ENCODE measurements at places on chromosomes 6 and 20.
A peak's percentile ranks its signal among the peaks of the same experiment; 100 is the strongest.

DNA sequence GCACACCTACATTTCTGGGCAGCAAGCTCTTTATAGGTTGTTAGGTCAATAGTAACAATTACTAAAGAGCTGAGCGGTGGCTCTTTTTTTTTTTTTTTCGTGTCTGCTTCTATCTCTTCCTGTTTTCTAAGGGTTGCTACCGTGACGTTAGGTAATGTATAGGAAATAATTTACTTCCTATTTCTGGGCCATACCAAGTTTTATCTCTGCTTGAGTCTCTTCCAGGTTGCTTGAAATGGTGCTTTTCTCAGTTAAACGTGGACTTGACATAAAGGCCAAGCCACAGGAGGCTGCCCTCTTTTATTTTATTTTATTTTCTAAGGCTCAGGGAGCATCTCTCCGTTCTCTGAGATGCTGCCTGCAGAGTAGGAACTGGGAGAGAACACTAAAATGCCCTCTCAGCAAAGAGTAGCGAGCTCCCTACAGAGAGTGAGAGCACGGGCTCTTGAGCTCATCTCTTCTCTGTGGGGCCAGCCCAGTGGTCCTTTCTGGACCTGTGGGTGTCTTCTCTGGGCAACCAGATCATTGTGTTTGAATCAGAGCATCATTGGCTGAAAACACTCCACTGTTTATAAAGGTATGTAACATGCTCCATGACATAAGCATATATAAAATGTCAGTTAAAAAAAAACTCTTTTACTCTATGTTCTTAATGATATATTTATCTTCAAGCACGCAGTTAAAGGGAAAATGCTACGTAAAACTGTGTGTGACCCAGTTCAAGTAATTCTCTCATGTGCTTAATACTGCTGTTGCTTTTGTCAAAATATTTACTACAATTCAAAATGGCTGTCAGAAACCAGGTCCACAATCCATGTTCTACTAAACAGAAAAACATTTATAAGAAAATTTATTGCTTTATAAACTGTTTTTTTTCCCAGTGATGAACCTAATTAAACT is at the start of gene ZNF831:
Gene ZNF831, plus strand, starts transcription at position 191 of the 900 bp plus-strand sequence. CDS start 27,199 bp downstream, outside the sequence.
- DNase-seq, result no peak

- no peak for DNase-seq
These were observed 335.3 kb upstream of the DEFB115 start for GRCh38 chr20:30922129-30922528.

DNA sequence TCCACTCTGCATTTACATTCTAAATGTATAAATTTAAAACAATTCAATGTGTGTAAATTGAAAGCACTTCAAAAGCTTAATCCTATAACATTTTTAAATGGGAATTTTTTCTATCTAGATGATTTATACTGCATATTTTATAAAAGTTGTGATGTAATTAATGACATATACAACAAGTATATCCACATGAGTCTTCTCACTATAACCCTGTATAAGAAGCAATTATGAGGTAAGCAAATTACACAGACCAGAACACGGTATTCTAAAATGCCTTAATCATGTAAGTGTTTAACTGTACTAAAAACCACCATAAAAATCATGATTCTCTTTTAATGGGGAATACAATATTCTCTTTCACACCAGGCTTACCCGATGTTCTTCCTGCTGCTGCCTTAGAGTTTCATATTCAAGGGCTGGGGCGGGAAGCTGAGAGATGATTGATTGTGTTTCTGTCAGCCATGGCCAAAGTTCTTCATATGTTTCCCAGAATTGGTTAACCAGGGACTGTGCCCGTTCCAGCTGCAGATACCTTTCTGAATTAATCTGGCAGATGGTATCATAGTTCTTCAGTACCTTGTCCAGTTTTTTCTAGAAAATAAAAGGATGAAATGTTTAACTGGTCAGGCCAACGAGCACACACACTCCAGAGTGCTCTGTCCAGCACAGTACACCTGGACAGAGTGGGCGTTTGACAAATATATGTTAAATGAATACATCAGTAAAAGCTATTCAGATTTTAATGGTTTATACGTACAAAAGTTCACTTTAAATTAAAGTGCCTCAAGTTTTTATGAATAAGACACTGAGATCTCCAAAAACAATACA is 127.4 kb downstream of the DST start:
- DNase-seq, result no peak

- DNase-seq, result no peak
These were observed 76.1 kb upstream of the SLC4A11 start for GRCh38 chr20:3315136-3315535.

GRCh38 chr6:144284783-144285547 is at the start of gene UTRN:
TSS of gene UTRN (plus strand) at chr6:144285335. CDS start at chr6:144291829, 6,494 bp downstream.
- DNase-seq, result peak; percentile 88

DNA sequence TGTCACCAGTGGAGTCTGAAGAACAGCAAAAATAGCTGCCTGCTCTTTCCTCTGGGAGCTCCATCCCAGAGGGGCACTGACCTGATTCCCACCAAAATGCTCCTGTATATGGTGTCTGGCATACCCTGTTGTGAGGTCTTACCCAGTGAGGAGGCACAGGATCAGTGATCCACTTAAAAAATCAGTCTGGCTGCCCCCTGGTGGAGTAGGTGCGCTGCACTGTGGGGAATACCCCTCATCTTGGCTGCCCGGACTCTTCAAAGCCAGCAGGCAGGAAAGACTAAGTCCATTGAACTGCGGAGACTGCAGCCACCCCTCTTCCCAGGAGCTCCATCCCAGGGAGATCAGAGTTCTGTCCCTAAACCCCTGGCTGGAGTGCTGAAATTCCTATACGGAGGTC is 230.9 kb upstream of the HTR1E start:
- no peak for DNase-seq

DNA sequence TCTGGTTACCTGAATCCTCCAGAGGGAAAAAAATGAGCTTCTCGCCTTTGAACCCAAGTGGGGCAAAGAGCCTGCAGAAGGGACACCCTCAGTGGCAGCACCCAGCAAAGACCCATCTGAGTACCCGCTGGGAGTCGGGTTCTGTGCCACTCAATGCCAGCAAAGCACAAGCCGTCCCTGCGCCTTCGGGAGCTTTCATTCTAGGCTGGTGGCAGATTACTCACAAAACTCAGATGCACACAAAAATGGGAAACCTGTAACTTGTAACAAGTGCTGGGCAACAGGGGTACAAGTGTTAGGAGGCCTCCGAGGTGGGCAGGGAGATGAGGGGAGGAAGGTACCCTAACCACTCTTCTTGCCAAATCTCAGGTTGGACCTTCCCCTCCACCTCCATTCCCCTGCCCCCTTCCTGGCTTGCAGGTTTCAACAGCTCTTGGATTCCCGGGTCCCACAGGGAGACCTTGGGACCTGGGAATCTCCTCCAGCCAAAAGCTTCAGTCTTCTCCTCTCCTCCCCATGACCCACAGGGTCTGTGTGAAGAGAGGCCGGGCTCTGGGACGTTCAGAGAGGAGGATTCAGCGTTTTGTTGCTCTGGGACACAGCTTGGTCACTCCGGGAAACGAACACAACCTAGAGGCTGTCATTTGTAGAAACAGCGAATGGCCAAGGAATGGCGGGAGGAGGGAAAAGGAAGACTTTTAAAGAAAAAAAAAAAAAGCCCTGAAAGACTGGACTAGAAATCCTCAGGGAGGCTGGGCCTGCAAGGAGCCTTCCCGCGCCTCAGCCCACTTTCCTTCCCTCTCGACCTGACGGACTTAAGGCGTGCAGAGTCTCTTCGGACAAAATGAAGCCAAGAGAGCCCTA is 1.2 kb upstream of the PARD6B start:
- DNase-seq, result no peak

DNA sequence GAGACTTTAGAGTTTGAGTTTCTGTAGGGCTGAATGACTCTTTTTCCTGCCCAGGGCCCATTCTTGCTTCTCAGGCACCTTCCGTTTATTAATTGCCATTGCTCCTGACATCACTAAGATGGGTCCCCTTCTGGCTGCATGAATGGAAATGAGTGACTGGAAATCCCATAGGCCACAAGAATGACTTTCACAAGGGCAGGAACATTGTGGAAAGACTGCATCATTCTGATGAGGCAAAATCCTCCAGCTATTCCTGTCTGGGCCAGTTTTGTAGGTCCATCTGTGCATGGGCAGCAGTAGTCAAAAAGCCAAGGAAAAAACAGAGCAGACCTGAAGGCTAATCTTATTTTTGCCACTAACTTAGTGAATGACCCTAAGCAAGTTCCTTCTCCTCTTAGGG is 19.3 kb downstream of the TMEM74B start:
- DNase-seq, result no peak

DNA sequence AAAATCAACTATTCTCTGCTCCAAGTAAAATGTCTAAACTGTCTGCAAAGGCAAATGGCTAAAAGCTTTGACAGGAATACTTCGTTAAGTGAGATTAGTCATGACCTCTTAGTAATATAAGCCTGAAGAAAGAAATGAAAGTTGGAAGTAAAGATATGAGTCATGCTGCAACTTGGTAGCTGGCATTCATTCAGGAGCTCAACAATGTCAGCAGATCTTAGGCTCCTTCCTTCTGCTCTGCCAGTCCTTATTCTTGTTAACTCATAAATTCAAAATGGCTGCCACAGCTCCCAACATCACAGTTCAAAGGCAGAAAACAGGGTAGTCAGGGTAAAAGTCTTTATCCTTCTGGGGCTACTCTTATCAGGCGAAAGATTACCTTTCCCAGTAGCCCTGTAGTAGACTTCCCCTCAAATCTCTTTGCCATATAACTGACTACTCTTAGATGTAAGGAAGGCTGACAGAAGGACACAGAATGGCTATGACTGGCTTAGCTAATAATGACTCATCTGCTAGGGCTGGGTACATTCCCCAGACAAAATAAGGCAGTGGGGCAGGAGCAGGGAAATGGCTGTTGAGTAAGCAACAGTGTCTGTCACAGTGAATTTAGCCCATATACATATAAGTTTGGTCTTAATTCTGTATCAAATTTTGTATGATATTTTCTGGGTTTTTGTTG is 24.4 kb upstream of the C6orf62 start:
- DNase-seq, result peak; percentile 64

Measured in hepatocyte (in vitro differentiated cells).